ENCODE measurements at places on chromosomes 11 and 22.

GRCh38 chr22:46292732-46293131 lies 3.9 kb upstream of the GTSE1 start:
- no peak for DNase-seq

DNA sequence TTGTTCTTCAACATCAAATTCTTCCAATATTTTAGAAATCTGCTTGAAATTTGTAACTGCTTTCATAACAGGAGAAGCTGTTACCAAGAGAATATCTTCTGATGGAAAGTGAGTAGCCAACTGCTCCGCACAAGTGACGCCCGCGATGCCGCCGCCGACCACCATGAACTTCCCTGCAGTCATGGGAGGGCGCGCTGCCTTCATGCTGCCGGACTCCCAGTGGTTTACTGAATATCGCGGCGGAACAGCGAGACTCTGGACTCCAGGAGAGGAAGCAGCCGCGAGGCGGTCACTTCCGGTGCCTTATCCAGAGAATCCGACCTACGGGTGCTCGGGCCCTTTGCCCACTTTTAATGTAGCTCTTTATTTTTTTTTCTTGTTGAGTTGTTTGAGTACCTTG lies 190.6 kb downstream of the GUCY1A2 start:
- DNase-seq = peak; percentile 46

- peak; percentile 77 for DNase-seq
These were observed 16.5 kb downstream of the TOLLIP start for GRCh38 chr11:1292644-1293618.

DNA sequence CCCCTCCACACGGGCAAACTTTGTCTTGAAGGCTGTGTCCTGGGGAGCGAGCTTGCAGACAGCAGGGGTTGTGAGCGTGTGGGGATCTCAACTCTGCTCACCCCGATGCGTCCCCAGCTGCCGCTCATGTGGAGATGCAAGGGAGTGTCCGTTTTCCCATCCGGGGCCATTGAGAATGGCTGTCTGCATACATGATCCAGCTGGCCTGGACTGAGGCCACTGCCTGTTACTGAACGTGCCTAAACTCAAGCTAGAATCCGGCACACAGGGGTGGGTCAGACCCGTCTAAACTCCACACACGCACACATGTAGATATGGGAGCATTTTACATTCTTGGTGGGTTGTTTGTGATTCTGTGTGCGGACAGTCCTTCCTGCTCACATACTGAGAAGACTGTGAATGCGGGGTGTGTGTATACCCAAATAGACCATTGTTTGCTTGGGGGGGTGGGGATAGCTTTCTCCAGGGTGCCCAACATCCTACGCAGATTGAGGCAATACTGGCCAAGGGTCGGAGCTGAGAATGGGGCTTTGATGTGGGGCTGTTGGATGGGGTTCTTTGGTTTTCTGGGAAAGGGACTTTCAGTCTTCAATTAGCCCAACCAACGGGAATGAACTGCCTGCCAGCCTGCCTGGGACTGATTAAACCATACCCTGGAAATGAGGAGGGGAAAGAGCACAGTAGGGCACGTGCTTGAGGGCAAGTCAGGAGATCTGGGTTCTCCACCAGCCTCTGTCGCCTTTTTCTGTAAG lies 60.4 kb downstream of the ST3GAL4 start:
- peak; percentile 94 for DNase-seq

DNA sequence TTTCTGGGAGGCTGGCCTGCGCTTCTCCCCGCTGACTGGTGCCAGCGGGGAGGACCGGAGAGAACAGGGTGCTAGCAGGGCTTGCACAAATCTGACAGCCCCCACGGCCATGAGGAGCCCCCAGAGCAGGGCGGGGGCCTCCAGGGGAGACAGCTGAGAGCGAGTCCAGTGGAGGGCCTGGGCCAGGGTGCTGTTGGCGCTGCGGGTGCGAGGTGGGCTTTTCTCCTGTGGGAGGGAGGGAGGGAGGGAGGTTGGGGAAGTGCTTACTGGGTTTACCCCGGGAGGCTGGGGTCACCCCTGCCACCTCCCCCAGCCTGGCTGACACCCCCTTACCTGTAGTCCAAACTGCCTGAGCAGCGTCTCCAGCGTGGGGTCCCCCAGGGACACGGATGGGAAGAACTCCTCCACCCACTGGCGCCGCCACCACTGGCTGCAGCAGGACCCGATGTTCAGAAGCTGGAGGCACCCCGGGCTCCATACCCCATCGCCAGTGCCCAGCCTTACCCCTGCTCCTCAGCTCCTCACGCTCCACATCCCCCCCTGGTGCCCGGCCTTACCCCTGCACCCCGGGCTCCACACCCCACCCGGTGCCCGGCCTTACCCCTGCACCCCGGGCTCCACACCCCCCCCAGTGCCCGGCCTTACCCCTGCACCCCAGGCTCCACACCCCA lies 3.9 kb downstream of the LMF2 start:
- no peak for DNase-seq

DNA sequence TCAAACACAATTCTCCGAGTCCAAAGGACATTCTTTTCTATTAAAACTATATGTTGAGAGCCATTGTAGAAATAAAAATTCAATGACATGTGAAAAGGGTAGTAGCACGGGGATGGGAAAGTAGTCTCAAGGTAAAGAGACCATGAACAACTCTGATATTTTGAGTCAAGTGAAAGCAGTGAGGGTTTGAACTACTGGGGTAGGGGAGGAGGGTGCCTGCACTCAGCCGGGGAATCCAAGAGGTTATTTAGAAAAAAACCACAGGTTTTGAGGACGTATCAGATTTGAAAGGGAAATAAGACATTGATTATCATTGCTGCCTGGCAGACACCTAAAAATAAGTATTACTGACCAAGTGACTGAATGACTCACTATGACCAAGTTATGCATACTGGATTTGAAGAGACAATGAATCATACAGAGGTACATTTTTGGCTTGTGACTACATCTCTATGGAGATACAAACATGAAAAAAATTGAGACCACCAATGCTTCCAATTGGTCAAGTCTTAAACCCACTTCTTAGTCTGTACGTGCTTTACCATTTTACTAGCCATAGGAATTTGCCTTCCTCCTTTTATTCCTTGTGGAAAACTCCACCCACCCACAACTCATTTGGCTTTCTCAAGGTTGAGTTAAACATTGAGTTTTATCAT lies 2.2 kb upstream of the OR52H1 start:
- DNase-seq = no peak

GRCh38 chr11:15045209-15045608 lies 28.2 kb upstream of the CALCB start:
- DNase-seq = no peak

DNA sequence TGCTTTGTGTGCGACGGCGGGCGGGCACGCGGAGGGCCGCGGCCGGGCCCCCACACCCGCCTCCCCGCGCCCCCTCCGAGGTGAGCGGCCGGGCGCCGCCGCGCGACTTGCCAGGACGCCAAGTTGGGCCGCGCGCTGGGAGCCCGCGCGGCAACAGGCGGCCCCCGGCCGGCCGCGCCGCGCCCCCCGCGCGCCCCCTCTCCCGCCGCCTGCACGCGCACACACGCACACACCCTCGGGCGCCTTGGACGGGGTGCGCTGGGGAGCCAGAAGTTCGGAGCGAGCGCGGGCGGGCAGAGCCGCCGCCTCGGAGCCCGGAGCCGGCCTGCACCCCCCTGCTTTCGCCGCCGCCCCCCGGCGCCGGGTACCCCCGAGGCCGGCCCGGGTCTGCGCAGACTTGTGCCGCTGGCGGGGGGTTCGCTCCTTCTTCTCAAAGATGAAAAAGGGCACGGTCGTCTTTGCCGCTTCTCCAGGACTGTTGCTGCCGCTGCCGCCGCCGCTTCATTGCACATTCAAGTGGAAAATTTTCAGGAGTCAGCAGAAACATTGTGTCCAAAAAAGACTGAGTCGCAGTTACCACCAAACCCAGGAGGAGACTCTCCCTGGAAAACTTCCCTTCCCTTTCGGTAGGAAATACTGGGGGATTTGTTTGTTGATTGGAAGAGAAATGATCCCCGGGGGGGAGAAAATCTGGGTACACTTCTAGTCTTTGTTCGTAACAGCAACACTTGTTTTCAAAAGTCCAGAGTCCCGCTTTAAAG lies 895 bp downstream of the TEAD1 start:
- DNase-seq = no peak

GRCh38 chr11:125393331-125393730 lies 102.7 kb downstream of the FEZ1 start:
- peak; percentile 17 for DNase-seq

GRCh38 chr11:117313091-117313490 lies 3.0 kb downstream of the BACE1 start:
- DNase-seq = peak; percentile 34

DNA sequence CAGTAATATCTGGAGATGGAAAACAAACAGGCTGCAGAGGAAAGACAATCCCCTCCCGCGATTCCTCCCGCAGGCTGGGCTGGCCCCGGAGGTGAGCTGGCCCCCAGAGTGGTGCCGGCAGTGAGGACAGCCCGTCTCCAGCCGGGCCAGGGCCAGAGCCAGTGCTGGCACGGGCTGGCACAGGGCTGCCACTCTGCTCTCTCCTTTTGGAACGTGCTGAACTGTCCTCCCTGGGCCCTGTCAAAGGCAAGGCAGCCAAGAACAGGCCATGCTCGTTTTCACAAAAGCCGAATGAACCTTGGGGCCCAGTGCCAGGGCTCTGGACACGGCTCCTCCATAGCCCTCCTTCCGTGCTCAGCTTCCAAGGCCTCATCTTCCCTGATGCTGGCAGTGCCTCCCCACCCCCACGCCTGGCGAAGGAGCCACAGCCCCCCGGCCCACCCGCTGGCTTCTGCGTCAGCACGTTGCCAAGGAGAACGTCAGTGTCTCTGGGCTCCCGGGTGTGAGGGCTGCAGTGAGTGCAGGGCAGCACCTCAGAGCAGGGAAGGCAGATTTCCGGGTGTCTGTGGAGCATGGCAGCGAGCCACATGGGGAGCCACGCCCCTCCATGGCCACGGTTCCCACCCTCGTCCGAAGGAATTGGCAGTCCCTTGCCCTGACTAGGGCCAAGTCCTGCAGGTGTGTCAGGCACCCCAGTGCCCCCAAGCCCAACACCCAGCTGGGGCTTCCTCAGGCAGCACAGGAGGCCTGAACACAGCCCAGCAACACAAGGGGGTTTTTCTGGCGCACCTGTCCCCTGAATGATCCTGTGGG lies 28.6 kb downstream of the GNAZ start:
- DNase-seq = no peak

- no peak for DNase-seq
These were observed 86.9 kb upstream of the PRR5 start for GRCh38 chr22:44615146-44615545.

DNA sequence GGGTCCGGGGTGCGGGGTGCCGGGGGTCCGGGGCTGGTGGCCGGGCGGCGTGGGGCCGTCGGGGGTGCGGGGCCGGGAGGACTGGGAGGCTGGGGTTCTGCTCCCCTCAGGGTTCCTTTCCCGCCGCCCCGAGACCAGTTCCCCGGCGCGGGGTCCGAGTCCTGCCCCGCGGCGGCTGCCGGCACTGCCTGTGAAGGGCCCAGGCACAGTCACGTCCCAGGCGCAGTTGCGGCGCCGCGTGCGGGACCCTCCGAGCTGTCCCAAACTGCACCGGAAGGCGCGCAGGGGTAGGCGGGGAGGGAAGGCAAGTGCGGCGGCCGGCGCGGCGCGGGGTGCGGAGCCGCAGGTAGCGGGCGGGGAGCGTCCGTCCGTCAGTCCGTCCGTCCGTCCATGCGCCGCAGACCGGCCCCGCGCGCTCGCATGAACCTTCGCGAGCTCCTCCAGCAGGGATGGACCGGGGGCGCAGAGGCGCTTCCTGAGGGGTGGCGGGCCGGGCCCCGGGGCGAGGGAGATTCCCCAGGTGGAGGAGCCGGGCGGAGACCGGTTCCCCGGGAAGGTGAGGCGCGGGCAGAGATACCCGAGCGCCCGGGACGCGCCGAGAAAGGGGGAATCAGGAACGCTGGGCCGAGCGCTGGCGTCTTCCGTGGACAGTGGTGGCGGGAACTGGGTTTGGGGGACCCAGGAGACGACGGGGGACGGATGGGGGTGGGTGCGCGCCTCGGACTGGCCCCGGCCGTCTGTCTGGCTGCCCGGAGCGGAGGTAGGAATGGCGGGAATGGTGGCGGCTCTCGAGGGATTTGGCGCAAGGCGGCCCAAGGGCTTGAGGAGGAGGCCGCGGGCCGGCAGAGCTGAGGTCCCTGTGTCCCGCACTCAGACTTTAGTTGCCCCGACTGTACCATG lies 3.1 kb upstream of the ADORA2A start:
- no peak for DNase-seq

GRCh38 chr11:122776546-122776945 lies 61.8 kb upstream of the CRTAM start:
- no peak for DNase-seq

- no peak for DNase-seq
These were observed 63.5 kb upstream of the ZC3H12C start for GRCh38 chr11:110029714-110030113.

GRCh38 chr22:50523806-50524675 lies 1.4 kb downstream of the SCO2 start:
- no peak for DNase-seq

DNA sequence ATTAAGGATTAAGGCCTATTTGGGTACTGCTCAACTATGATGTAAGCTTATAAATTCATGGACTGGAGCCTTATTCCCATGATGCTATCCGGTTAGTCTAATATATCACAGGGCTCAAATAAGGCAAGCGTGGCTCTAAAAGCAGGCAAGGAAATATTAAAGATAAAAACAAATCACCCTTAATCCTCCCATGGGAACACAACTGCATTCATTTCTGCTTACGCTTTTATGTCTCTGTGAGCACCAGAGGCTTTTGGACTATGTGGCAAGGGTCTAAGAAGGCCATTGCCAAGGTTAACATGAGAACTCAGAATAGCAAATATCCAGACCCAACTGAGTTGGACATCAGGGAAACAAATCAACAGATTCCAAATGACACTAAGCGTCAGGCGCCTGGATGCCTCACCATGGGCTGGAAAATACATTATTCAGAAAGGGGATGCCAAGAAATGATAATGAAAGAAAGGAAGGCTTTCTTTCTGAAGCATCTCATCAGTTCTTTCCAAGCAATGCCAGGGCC lies 138.1 kb downstream of the SLC1A2 start:
- no peak for DNase-seq

DNA sequence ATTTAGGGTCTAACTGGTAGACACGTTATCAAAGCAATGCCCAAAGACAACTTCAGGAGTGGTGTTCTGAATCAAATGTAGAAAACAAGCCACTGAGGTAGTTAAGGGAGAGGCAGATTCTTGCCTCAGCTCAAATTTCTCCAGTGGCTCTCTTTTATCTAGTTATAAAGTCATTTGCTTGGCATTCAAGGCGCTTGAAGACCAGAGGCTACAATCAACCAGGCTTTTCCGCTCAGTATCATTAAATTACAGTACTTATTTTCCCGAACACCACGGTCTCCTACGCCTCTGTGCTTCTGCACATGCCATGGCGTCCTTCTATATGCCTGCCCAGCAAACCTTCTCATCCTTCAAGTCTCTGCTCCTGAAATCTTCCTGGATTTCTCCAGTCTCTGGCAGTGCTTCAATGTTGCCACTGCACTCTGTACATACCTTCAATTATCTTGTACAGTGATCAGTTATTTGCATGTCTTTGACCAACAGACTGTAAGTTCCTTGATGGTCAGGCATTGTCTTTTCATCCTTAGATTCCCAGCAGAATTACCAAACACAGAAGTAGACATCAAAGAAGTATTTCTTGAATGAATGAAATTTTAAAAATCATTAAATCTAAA lies 1.4 kb downstream of the POGLUT3 start:
- DNase-seq = no peak

Data from posterior vena cava (tissue), 2 donors.